Activated naive CD8-positive, alpha-beta T cell treated with anti-CD3 and anti-CD28 coated beads, Interleukin-2, amount 10 ng/mL, durations not matched to agents 7 days and 5 days (primary cell): ENCODE measurements at places on chromosomes 1 and 21. TPM values are rescaled to one million over a fixed set of nuclear protein-coding genes. Genes with fewer than 3 reads are reported as not detected.
A peak's percentile ranks its signal among the peaks of the same experiment; 100 is the strongest.

The PLA2G5 gene
- total RNA-seq, result not detected

- peaks cover 10% of the 10 kb centered on the region for H3K27me3 ChIP-seq
- H3K4me1 ChIP-seq, result no peaks in the 10 kb centered on the region
- no peak overlapping the region for H3K4me3 ChIP-seq
- no peak overlapping the region for H3K27ac ChIP-seq
- DNase-seq, result no peak
These were observed 267.8 kb upstream of the RUNX1 start for GRCh38 chr21:35316933-35317332.

The ASH1L gene
- total RNA-seq, result 62.3 TPM

DNA sequence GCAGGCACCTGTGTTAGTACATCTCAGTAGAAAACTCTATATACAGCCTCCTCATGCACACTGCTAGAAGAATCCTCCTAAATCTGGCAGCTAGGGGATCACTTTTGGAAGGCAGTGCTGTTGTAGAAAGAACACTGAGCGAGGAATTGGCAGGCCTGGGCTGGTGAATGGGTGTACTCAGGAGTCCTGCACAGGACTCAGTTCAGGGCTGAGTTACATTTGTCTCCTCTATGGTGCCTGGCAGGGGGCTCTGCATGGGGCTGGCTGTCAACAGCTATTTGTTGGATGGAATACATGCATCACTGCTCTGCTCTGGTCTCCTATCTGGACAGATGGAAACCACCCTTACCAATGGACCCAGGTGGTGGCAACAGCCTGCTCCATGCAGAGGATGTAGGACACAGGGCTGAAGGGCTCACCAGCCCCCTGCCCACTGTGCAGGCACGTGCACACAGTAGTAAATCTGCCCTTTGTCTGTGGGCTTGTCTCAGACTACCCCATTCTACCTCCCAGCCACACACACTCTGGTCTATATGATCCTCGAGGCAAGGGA lies 74.2 kb downstream of the LRIG2 start:
- no peak overlapping the region for H3K27ac ChIP-seq
- peaks cover 20% of the 10 kb centered on the region for H3K4me1 ChIP-seq
- no peaks in the 10 kb centered on the region for H3K36me3 ChIP-seq
- no peak overlapping the region for H3K4me3 ChIP-seq
- no peak for DNase-seq

The GPR37L1 gene
- total RNA-seq, result not detected

GRCh38 chr1:191714845-191715244 lies 443.4 kb upstream of the RGS18 start:
- no peak overlapping the region for H3K27ac ChIP-seq
- no peaks in the 10 kb centered on the region for H3K27me3 ChIP-seq
- no peak overlapping the region for H3K4me3 ChIP-seq
- DNase-seq, result no peak

The ALPL gene
- total RNA-seq, result not detected

DNA sequence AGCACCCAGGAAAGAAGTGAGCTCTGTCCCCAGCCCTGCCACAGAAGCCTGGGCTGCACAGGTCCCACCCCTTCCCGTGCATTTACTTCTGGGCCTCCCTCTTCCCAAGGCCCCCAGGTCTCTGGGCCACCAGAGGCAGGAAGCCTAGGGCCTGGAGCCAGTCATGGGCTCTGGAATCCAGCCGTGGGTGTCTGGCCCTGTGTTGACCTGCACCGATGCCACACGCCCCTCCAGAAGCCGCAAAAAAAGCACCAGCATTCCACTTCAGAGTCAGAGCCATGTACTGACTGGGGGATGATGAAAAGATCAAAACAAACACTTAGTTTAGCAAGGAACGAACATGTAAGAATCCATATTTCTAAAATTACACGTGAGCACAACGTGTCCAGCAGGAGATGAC lies 141.7 kb downstream of the NPHP4 start:
- H3K4me1 ChIP-seq, result no peaks in the 10 kb centered on the region
- DNase-seq, result no peak
- H3K27ac ChIP-seq, result no peak overlapping the region

DNA sequence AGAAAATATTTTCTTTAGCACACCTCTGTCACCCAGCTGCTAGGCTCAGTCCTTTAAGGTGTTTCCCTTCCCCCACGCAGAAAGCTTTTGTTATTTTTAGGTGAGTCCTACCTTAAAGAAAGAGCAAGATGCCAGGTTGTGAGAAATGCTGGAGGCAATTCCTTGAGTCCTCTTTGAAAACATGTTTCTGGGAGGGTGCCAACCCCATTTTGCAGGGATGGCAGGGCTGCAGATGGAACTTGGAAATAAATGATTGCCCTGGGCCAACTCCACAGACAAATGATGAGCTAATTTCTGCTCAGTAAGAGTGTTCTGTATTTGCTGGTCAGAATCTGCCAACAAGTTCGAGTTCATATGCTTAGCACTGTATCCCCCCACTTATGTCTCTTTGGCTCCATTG lies 119.2 kb upstream of the RAB3GAP2 start:
- no peak for DNase-seq
- H3K4me1 ChIP-seq, result no peaks in the 10 kb centered on the region
- H3K27ac ChIP-seq, result no peak overlapping the region
- H3K36me3 ChIP-seq, result no peaks in the 10 kb centered on the region
- peaks cover 9% of the 10 kb centered on the region for H3K27me3 ChIP-seq

DNA sequence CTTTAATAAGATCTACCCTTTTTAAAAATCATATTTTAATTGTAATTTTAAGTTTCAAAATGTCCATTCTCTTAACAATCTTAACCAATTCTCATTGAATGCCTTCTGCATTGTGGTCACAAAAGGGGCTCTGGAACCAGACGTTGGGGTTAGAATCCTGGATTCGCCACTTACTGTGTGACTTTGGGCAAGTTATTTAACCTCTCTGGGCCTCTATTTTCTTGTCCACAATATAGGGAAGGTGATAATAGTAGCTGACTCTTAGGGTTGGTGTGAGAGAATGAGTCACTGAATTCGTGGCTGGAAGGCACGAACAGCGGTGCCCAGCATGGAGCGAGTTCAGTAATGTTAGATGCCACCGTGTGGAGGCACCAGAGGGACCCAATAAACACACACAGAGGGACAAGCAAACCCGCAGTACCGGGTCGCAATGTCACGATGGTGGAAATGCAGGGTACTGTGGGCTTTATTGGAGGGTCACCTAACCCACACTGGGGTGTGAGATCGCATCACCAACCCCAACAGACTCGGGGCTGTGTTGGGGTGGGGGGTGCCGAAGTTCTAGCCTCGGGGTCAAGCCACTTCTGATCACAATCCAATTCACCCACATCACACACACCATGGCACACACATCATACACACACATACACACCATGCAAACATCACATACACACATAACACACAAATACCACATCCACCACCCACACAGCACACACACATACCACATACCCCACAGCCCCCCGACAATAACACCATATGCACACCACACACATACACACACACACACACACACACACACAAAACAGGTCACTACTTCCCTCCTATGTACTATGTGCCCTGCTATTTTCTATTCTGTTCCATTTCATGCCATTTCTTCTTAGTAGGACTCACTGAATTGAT lies 27.0 kb upstream of the IFNAR2 start:
- peaks cover 8% of the 10 kb centered on the region for H3K36me3 ChIP-seq
- H3K27ac ChIP-seq, result peak overlapping the region; percentile 32
- peaks cover 2% of the 10 kb centered on the region for H3K27me3 ChIP-seq
- peak overlapping the region; percentile 35 for H3K4me3 ChIP-seq
- peaks cover 48% of the 10 kb centered on the region for H3K4me1 ChIP-seq

DNA sequence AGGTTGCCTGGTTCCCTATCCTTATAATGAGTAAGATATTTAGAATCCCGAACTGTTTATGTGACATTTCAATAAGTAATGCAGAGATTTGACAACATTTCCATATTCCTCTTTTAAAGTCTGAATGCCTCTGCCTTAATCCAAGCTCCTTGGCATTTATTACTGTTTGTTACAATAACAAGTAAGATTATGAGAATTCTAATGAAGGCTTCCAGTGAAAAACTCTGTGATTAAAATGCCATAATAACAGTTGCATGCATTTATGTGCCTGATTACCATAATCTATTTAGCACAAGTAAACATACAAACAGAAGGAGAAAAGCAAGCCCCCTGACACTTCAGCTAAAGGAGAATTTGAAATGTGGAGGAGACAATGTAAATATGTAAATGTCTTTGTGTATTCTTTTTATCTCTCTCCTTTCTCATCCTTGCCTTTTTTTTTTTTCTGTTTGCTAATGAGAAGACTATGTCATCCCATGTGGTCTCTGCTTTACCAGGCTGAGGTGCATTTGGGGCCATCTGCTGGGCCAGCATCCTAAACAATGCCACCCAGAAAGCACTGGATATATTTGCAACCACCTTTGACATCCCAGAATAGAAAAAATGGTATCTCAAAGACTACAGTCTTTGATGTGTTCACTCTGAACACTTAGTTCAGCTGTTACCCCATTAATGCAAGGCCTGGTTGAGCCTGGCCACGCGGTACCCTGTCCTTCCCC lies 17.2 kb upstream of the OLIG2 start:
- peaks cover 32% of the 10 kb centered on the region for H3K27me3 ChIP-seq
- no peaks in the 10 kb centered on the region for H3K4me1 ChIP-seq
- H3K36me3 ChIP-seq, result no peaks in the 10 kb centered on the region
- no peak overlapping the region for H3K27ac ChIP-seq
- no peak for DNase-seq

The PPCS gene
- 51.6 TPM for total RNA-seq

The CAPN8 gene
- total RNA-seq, result not detected

DNA sequence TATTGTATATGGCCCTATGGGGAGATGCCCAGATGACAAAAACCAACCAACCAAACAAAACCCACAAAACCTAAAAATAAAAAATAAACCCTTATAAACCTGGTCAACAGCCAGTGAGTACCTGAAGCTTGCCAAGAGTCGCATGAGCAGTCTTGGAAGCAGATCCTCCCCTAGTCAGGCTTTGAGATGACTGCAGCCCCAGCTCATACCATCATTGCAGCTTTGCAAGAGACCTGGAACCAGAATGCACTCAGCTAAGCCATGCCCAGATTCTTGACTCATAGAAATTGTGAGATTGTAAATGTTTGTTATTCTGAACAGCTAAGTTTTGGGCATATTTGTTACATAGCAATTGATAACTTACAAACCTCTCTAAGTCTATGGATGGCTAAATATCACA lies 326.8 kb downstream of the HLX start:
- H3K36me3 ChIP-seq, result no peaks in the 10 kb centered on the region
- peaks cover 2% of the 10 kb centered on the region for H3K4me1 ChIP-seq
- no peak for DNase-seq
- H3K27ac ChIP-seq, result no peak overlapping the region
- H3K27me3 ChIP-seq, result no peaks in the 10 kb centered on the region

- no peak overlapping the region for H3K4me3 ChIP-seq
- H3K27ac ChIP-seq, result no peak overlapping the region
- DNase-seq, result no peak
- H3K4me1 ChIP-seq, result no peaks in the 10 kb centered on the region
- H3K27me3 ChIP-seq, result no peaks in the 10 kb centered on the region
These were observed 35.7 kb downstream of the EIF4G3 start for GRCh38 chr1:21141030-21141429.

The FCRL2 gene
- not detected for total RNA-seq

DNA sequence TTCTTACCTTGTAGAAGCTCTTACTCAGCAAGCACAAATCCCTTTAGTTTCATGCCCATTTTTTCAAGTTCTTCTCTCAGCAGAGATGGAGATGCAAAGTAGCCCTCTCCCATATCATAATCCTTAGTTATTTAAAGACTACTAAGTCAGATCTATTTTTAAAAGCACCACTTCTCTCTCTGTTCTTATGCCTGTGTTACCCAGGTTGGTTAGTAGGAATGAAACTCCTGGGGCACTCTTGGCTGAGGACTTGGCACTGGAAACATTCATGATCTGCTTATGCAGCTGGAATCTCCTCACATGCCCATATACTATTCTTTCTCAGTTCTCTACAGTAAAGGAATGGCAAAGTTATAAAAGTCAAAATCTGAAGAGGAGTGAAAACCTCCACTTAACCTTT lies 51.9 kb upstream of the PPP2R5A start:
- H3K27ac ChIP-seq, result no peak overlapping the region
- DNase-seq, result no peak
- H3K4me3 ChIP-seq, result no peak overlapping the region
- H3K4me1 ChIP-seq, result peaks cover 26% of the 10 kb centered on the region

- H3K36me3 ChIP-seq, result peaks cover 5% of the 10 kb centered on the region
- H3K27me3 ChIP-seq, result no peaks in the 10 kb centered on the region
- no peak overlapping the region for H3K27ac ChIP-seq
- H3K4me3 ChIP-seq, result no peak overlapping the region
- H3K4me1 ChIP-seq, result no peaks in the 10 kb centered on the region
- no peak for DNase-seq
These were observed 26.9 kb upstream of the RGL1 start for GRCh38 chr1:183778045-183778444.
